ENCODE measurements at places on chromosomes 5 and 9.

GRCh38 chr5:172383191-172383802 lies 71.0 kb downstream of the SH3PXD2B start:
- DNase-seq: peak; percentile 48

GRCh38 chr5:17223367-17224185 lies 6.1 kb downstream of the BASP1 start:
- DNase-seq: no peak

GRCh38 chr9:26535151-26535550 lies 357.5 kb downstream of the CAAP1 start:
- DNase-seq: no peak

DNA sequence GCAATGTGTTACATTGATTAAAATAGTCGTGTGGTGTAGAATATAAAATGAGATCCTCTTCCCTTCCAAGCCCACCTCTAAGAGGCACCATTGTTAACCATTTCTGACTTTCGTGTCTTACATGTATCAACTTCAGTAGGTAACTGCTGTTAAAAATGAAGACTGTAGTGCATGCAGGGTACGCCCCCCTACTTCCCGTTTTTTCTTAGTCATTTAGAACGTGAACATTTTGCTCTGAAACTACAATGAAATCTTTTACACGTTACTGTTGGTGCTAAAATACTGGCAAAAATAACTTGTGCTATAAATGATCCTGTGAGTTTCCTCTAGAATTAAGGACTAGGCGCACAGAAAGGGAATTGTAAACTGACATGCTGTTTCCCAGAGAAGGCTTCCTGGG lies 41.5 kb downstream of the WNK2 start:
- DNase-seq: no peak

GRCh38 chr5:64074533-64074932 lies 91.1 kb upstream of the RNF180 start:
- no peak for DNase-seq

Measured in AG04450 (cell line).